ENCODE measurements at places on chromosomes 2 and 18. TPM values are rescaled to one million over a fixed set of nuclear protein-coding genes. Genes with fewer than 3 reads are reported as not detected.

The DSC2 gene
- 31.4 TPM for total RNA-seq

The XDH gene
- total RNA-seq: 19.3 TPM

The MMADHC gene
- 110 TPM for total RNA-seq

The CRIM1 gene
- 76.8 TPM for total RNA-seq

The CCDC85A gene
- 0.03 TPM for total RNA-seq

The KCNS3 gene
- 5.1 TPM for total RNA-seq

Data from foreskin keratinocyte (primary cell).